ENCODE measurements at places on chromosomes 4 and X.

GRCh38 chr4:106502106-106502699 is 133.6 kb upstream of the GIMD1 start:
- peak; percentile 56 for DNase-seq

DNA sequence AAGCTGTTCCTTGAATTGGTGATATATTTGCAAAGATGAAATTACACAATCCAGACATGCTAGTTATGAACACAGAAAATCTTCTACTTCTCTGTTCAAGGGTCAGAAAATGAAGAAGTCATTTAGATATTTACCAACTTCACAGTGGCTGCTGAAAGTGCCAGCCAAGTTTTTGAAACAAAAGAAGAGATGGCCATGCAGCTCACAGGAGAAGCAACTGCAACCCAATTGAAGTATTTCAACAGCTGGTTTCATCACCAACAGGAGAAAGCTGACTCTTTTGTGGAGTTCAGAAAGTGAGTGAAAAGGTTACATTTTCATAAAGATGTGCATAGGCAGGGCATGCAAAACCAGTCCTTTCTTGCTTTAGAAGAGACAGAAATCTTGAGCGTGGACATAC is 70.1 kb upstream of the LSM6 start:
- no peak for DNase-seq

DNA sequence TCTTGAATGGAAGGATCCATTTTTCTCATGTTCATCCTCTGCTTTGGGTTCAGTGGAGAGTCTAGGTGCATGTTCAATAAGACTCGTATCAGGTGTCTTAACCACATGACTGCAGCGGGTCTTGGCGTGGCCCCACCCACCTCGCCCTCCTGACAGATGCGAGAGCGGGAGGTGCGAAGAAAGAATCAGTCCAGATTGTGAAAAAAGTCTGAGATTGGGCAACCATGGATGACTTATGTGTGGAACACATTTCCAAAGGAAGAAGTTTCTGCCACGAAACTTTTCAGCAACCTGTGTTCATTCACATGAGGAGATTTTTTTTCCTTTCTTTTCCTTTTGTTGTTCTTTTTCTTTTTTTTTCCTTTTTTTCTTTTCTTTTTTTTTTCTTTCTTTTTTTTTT is 66.8 kb downstream of the NSD2 start:
- DNase-seq, result no peak

GRCh38 chr4:99915449-99915848 is 21.2 kb upstream of the LAMTOR3 start:
- no peak for DNase-seq

GRCh38 chr4:172125443-172125842 is 312.2 kb downstream of the GALNTL6 start:
- no peak for DNase-seq
